Renal pelvis (tissue), 12 donors: ENCODE measurements at places on chromosomes 2 and 18.
A peak's percentile ranks its signal among the peaks of the same experiment; 100 is the strongest.

GRCh38 chr2:76447294-76447693 lies 736.6 kb upstream of the GCFC2 start:
- no peak for DNase-seq

DNA sequence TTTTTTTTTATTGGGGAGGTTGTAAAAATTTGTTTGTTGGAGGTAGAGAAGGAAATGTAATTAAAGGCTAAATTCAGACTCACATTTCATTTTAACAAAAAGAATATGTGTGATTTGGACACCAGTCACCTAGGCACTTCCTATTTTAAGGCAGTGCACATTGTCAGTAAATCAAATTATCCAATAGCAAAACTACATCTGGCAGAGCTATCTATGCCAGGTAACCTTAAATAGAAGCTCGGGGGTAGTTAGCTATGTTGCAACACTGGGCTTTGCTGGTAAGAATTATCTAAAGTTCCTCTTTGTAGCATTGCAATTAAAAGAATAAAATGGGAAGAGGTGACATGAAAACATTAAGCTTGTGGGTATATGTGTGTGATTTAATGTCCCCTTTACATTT lies 1064.4 kb upstream of the ZEB2 start:
- DNase-seq = no peak

GRCh38 chr2:105489168-105489878 lies 90.5 kb upstream of the FHL2 start:
- no peak for DNase-seq

- no peak for DNase-seq
Measured at GRCh38 chr2:42784204-42784880, 8.0 kb downstream of the HAAO start.

DNA sequence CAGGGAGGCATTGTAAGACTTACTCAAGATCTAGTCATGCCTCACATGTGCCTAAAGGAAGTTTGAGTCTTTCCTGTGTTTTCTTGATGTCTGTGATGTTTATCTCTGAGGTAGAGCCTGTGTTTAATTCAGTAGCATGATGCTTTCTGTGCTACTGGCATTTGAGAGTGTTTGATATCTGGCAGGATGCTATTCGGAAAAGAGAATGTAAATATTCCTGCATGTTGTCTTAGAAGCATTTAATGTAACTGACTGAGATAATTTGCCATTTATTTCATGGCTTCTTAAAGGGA lies 58.8 kb downstream of the GREB1L start:
- DNase-seq = no peak

- DNase-seq = no peak
Measured at GRCh38 chr2:108365656-108366055, 12.1 kb upstream of the SULT1C4 start.

DNA sequence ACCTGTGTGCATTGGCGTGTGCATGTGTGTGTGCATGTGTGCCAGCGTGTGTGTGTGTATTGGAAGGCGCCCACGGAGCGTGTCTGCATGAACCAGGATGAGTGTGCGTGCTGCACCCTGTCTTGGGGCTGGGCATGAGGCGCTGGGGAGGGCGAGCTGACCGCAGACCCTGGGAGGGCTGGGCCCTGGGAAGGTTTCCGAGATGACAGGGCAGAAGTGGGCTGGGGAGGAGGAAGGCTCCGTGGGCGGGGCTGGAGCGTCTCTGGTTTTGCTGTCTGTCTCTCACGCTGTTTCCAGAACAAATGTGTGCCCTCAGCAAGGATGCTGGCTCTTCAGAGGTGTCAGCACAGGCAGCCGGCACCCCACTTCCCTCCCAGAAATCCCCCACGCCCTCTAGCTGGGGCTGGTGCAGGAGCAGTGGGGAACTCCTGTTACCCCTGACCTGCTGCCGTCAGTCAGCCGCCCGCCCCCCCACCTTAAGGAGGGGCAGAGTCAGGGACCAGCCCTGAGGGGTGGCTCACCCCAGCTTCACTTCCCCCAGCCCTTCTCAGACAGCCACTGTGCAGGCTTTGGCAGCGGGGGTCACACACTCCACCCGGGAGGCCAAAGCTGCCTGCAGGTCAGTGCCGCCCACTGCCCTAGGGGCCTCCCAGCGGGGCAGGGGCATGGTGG lies at the start of gene GPR35:
TSS of gene GPR35 (plus strand) at position 531 of the 672 bp plus-strand sequence. CDS start 4,473 bp downstream, outside the sequence.
- no peak for DNase-seq

- no peak for DNase-seq
Measured at GRCh38 chr2:213253162-213253561, 31.1 kb upstream of the SPAG16 start.

DNA sequence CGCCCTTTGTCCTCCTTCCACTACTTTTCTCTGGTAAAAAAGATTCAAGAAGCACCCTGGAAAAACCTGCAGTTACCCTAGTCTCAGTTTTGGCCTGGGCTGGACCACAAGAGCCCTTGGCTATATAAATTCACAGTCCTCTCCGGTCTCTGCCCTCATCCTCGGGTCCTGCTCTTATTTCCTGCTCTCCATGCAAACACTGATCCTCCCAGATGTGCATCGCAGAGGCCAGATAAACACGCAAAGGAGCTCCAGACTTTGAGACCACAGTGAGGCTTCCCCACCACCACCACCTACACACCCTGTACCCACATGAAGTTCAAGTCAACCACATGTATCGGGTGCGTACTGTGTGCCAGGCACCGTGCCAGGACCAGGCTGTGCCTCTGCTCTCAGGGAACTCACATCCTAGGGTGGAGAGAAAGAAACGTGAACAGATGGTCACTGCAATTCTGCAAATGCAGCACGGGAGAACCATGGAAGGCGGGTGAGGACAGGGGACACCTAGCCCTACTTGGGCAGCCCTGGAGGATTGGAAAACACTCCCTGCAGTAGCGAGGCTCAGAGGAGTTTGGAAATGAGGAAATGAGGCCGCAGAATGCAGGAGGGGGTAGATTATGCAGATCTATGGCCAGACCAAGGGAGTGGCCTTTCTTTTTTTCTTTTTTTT lies 7.4 kb downstream of the CTDSP1 start:
- DNase-seq = no peak

DNA sequence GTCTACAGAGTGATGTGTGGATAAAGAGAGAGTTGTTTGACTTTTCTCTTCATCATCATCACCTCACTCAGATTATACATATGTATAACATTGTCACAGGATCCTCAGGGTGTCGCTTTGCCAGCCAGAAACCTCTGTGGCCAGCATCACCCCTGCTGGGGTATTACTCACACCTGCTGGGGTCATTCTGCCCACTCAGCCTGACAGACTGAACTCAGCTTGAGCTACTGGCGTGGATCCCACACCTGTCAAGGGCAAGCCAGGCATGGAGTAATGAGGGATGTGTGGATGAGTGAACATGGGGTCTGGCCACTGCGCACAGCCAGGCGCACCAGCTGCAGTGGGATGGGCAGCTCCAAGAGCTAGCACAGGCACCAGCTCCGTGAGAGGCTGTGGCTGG lies 870.6 kb downstream of the CBLN2 start:
- no peak for DNase-seq

GRCh38 chr18:62625019-62625418 lies 90.3 kb upstream of the PHLPP1 start:
- DNase-seq = peak; percentile 39

DNA sequence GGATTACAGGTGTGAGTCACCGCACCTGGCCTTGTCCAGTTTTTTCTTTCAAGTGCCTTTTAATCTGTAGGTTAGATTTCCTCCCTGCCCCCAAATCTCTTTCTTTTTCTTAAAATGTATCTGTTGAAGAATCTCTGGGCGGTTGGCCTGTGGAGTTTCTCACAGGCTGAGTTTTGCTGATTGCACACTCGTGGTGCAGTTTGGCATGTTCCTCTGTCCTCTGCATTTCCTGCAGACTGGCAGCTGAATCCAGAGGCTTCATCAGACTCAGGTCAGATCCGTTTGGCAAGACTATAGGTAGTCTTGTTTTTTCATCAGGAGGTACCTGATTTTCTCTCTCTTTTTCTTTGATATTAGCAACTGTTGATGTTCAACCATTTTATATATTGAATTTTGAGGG lies 5.5 kb downstream of the CASP10 start:
- no peak for DNase-seq

- DNase-seq = no peak
Measured at GRCh38 chr2:50878251-50878650, 153.7 kb downstream of the NRXN1 start.

GRCh38 chr18:80185545-80185944 lies 61.8 kb downstream of the PARD6G start:
- no peak for DNase-seq

GRCh38 chr18:33844232-33844631 lies 266.2 kb downstream of the ASXL3 start:
- DNase-seq = no peak

GRCh38 chr2:28702415-28702861 lies 49.2 kb upstream of the PPP1CB start:
- no peak for DNase-seq

- DNase-seq = no peak
Measured at GRCh38 chr2:109373791-109374547, 239.8 kb downstream of the SEPTIN10 start.

- DNase-seq = no peak
Measured at GRCh38 chr2:128510701-128511397, 192.2 kb upstream of the HS6ST1 start.

DNA sequence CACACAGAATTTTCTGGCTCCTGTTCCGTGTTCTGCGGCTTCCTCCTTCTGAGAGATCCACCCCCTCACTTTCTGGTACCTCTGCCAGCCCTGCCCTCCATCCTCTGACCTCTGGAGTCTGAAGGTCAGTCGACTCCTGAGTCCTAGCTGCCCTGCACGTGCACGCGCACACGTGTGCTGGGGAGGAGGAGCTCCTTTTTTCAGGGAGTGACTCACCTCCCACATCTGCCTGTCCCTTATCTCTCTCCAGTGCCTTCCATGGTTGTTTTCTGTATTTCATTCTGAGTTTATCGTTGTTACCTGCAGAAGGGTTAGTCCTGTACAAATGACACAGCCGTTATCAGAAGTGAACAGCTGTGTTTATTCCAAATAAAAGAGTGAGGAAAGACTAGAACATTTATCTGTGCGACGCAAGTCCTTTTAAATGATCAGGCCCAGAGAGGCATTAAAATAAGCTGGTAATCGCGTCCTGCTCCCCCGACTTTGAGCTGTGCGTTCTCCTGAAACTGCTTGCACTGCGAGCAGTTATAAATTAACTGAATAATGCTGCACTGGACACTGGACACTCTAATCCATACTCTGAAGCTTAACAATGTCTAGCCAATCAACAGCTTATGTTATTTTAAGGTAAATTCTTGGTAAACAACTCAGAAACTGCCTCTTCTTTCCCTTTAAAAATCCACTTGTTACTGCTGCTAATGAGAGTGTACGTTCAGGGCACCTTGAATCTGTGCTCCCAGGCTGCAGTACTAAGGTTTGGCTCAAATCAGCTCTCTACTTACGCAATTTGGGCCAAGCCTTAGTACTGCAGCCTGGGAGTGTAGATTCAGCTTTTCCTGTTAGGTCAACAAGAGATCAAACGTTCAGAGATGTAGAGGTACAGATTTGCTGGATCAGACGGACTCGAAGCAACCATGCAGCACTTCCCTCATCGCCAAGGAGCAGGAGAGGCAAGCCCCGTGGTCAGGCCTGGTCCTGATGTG lies 72.5 kb downstream of the GALR1 start:
- DNase-seq = no peak

DNA sequence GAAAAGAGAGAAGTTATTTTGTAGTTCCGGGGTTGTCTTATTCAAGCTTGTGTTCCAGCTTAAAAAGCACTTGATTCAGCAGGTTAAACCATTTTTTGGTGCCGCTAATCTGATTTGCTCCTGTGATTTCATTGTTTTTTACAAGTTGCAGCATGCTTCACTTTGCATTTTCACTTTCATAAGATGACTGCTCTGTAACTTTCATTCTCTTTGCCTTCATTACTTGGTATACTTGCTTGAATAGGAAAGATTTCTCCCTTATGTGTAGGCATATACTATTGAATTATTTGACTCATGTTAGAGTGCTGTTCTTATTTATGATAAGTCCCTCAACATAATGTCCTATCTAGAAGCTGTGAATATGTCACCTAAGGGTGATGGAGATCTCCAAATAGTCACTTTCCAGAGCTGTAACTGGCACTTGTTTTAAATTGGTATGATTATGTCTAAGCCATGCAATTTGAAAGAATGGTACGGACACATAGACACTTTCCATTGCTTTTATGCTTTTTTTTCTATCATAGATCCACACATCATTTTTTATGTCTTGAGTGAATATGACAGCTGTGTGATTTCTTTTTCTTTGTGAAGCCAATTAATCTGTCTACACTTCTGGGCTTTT lies 254.5 kb downstream of the DSEL start:
- no peak for DNase-seq

DNA sequence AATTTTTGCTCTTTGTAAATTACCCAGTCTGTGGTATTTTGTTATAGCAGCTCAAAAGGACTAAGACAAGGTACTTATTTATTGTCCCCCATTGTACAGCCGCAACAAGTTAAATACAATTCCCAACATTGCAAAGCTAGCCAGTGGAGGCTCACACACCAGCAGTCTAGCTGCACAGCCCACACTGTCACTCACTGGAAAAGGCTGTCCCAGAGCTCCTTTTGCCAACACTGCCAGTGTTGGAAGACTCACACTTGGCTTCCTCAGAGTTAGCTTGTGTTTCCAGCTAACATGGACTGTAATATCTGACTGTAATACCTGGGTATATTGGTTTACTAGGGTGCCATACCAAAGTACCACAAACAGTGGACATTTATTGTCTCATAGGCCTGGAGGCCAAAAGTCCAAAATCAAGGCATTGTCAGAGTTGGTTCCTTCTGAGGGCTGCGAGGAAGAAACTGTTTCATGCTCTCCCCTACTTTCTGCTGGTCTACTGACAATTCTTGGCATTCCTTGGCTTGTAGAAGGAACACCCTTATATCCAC lies 6.6 kb upstream of the DYM start:
- DNase-seq = no peak

DNA sequence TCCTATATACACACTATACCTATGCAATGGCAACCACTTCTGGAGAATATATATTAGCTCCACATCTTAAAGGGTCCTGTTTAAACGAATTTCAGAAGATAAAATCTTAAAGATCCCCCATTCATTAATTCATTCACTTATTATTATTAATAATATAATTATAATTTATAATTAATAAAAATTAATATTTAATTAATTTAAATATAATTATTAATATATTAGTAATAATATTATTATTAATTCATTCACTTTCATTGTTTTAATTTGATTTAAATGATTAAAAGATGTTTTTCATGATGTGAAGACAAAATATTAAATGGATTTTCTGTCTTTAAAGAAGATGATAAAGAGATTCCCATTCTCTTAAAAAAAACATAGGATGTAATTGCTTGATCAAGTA lies 21.1 kb downstream of the NFU1 start:
- DNase-seq = no peak

DNA sequence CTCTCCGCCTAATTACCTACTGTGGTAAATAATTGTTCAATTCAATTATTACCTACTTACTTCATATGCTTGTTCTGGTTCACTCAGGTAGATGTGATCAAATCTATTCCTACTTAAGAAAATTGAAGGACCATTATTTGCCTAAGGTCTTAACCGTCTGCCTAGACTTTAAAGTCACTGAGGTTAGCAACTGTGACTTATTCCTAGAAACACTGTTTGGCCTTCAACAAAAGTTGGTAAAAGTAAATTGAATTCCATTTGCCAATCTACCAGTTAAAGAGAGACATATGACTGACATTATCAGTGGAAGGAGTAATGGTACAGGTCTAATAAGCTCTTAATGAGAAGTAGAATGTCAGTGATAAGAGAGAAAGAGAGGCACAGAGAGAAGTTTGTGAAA lies 491.5 kb downstream of the NYAP2 start:
- no peak for DNase-seq

GRCh38 chr18:9705183-9705829 lies 2.8 kb upstream of the RAB31 start:
- no peak for DNase-seq
